ENCODE measurements at places on chromosomes 11 and 22. TPM values are rescaled to one million over a fixed set of nuclear protein-coding genes. Genes with fewer than 3 reads are reported as not detected.

DNA sequence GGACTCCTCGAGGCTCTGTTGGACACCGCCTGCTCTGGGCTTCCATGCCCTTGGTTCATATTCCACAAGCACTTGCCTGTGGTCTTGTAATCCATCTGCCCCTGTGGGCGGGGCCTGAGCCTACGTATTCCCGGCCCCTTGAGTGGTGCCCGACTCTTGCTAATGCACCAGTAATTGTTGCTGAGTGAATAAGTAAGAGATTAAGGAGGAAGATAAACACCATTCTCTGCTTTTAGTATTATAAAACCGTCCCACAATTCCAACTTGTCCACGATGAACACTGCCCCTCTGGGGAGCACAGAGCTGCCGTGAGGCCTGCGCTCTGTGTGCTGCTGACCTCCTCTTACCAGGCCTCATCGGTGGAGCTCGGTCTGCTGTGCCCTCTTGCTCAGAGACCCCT lies 50.3 kb downstream of the MICAL2 start:
- DNase-seq, result no peak

GRCh38 chr11:13023423-13023822 lies 14.3 kb downstream of the RASSF10 start:
- DNase-seq, result no peak

DNA sequence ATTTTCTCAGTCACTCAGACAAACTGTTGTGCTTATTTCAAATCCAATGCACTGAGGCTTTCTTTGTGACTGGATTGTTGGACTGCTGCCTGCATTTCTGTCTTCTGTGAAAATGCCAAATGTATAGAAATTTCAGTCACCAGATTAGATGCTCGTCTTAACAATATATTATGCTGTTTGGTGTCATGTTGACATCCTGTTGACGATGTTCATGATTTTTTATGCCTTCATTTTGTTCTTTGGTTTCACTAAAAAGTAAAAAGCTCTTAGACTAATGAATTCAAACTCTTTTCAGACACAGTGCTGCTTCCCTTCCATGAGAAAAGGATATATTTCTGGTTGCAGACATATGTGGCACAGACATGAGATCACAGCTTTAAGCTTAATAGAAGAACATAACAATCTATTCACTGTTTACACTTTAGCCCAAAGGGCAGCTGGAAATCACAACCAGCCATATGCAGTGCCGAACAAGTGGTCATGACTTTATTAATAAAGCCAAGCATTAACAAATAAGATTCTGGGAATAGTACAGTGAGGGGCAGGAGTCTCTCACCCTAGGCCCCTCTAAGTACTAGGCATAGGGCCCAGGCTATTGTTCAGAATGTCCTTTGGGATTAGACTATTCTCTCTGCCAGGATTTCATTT lies 9.4 kb upstream of the SOX6 start:
- DNase-seq, result no peak

GRCh38 chr11:27158456-27159334 lies 118.1 kb downstream of the BBOX1 start:
- DNase-seq, result peak; percentile 60

- no peak for DNase-seq
These were observed 100.6 kb downstream of the WNT7B start for GRCh38 chr22:45876136-45877035.

The OR2D2 gene
- polyA plus RNA-seq, result not detected

The DAGLA gene
- polyA plus RNA-seq, result 4.6 TPM

Data from forelimb muscle (tissue), 1 donor.